ENCODE measurements at places on chromosomes 12 and 14. TPM values are rescaled to one million over a fixed set of nuclear protein-coding genes. Genes with fewer than 3 reads are reported as not detected.

ZFHX2 gene
- total RNA-seq = 6.3 TPM

DNA sequence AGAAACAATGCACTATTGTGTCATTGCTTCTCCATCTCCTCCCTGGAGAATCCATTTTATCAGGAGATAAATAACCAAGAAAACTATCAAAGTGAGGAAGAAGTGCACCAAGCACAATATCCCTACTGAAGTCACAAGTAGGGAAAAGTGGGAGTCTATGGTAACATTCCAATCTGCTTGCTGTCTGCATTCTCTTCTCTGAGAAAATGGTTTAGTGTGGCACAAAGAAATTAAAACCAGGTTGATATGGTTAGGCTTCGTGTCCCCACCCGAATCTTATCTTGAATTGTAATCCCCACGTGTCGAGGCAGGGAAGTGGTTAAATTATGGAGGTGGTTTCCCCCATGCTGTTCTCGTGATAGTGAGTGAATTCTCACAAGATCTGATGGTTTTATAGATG lies 209.7 kb downstream of the PRKD1 start:
- no peaks in the 10 kb centered on the region for H3K27me3 ChIP-seq
- H3K4me1 ChIP-seq = peaks cover 30% of the 10 kb centered on the region

HOXC4 gene
- total RNA-seq = not detected

DNA sequence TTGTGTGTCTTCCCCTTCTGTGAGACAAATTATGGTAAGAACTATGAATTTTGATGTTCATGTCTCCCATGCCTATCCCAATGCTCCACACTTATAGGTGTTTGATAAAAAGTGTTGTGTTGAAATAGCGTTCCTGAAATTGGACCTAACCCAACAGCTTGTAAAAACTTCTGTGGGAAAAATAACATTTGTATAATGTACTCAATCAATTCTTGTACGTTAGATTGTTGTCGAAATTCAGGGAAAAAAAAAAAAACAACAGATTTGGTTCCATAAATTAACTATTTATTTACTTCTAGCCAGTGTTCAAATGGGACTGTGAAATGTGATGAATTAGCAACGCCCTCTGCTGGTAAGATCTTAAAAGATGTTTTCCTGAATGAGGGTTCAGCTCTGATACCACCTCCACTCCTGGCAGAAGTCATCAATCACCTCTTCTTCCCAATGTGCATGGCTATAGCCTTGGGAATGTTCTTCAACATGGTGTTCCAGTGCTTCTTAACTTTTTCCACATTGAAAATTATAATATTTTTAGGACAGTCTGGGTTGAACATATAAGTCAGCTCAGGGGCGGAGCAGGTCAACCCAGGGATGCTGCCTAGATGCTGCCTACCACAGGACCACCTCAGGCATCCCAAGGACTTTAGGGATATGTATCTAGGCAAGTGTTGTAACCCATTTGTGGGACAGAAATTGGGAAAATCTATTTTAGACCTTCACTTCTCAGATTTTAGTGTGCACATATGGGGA lies 170.6 kb downstream of the OTOGL start:
- peak; percentile 44 for DNase-seq
- H3K27ac ChIP-seq = peak overlapping the region; percentile 69
- no peaks in the 10 kb centered on the region for H3K27me3 ChIP-seq
- H3K4me3 ChIP-seq = peak overlapping the region; percentile 44

PLBD1 gene
- not detected for total RNA-seq

DNA sequence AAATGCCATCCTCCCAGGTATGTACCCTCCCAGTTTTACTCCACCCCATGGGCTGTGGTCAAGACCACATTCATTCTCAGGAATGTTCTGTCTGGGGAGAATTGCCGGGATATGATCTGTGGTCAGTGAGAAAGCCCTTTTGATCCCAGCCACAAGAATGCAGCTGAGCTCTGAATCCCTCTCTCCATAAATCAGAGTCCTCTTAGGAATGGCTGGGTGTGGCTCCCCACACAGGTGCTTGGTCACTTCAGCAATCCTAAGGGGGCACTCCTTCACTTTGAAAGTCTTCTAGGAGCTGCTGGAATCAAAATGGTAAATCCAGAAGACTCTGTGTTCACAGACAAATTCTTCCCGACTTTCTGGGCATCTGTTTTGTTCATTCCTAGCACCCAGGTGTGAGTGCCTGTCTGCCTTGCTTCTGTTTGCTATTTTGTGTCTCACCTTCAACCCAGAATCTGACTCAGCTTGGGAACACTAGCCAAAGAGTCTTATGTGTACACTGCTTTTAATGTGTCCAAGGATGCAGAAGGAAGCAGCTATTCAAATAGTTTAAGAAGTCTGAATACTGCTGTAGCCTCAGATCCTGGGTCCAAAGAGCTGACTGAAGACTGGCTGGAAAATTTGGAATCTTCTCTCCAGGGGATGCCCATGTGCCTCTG lies 144.6 kb upstream of the CDKN3 start:
- peaks cover 51% of the 10 kb centered on the region for H3K4me1 ChIP-seq
- peak overlapping the region; percentile 6 for H3K4me3 ChIP-seq
- peak overlapping the region; percentile 27 for H3K27ac ChIP-seq
- peaks cover 8% of the 10 kb centered on the region for H3K27me3 ChIP-seq

DNA sequence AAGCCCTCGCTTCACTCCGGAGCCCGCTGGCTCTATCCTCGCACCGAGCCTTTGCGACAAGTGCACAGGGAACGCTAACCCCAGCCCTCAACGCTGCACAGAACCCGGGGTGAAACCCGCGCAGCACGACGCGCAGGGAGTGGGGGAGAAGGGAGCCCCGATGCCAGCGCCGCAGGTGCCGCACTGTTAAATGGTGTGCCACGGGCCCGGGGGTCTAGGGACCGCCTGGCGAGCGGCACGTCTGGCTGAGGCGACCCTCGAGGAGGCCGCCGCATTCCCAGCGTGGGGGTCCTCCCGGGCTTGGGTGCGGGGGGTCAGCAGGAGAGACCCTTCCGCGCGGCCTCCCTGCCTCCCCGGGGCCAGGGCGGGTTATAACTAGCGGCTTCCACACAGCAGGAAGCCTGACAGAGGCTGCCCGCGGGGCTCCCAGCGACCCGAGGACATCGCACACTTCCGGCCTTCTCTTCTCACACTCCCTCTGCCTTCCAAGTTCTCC lies 23.8 kb upstream of the LRTM2 start:
- peak overlapping the region; percentile 48 for H3K27ac ChIP-seq
- H3K4me3 ChIP-seq = peak overlapping the region; percentile 83
- no peak for DNase-seq
- peaks cover 11% of the 10 kb centered on the region for H3K4me1 ChIP-seq
- H3K27me3 ChIP-seq = peaks cover 2% of the 10 kb centered on the region
- H3K36me3 ChIP-seq = no peaks in the 10 kb centered on the region

GRCh38 chr12:4117386-4118016 lies 156.1 kb upstream of the CCND2 start:
- H3K4me1 ChIP-seq = peaks cover 21% of the 10 kb centered on the region
- no peak overlapping the region for H3K4me3 ChIP-seq
- no peak for DNase-seq

TEX52 gene
- total RNA-seq = not detected

DNA sequence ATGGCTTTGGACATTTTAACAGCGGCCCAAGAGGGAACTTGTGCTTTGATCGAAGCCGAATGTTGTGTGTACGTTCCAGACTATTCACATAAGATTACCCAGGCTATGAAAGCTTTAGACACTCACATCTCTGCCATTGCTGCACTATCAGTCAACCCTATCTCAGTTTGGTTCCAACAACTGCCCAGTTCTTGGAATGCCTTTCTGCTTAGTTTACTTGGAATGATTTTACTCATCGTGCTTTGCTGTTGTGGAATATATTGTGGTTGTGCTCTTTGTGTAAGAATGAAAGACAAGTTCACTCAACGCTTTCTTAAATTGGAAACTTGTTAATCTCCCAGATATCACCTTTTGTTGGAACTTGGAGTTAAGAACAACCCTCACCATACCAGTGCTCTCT lies 498.2 kb downstream of the GLT1D1 start:
- H3K36me3 ChIP-seq = no peaks in the 10 kb centered on the region
- H3K27ac ChIP-seq = no peak overlapping the region
- no peaks in the 10 kb centered on the region for H3K4me1 ChIP-seq
- H3K27me3 ChIP-seq = no peaks in the 10 kb centered on the region
- DNase-seq = no peak

PAPLN gene
- 2.8 TPM for total RNA-seq

CPNE8 gene
- not detected for total RNA-seq

DNA sequence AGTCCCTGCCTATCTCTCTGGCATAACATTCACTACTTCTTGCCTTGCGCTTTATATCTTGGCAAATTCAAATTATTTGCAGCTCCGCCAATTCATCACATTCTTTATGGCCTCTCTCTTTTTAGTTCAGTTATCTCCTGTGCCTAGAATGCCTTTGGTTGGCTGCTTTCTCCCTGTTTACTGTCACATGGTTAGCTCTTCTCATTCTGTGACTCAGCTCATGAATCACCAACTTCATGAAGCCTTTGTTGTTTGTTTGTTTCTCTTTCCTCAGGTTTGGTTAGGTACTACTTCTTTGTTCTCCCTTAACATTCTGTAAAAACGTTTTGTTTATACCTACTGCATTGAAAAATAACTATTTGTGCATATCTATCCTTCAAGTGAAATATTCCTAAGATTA lies 376.5 kb upstream of the GARIN6 start:
- H3K4me3 ChIP-seq = no peak overlapping the region
- no peak overlapping the region for H3K27ac ChIP-seq
- no peaks in the 10 kb centered on the region for H3K36me3 ChIP-seq
- DNase-seq = no peak
- H3K27me3 ChIP-seq = no peaks in the 10 kb centered on the region
- no peaks in the 10 kb centered on the region for H3K4me1 ChIP-seq

DNA sequence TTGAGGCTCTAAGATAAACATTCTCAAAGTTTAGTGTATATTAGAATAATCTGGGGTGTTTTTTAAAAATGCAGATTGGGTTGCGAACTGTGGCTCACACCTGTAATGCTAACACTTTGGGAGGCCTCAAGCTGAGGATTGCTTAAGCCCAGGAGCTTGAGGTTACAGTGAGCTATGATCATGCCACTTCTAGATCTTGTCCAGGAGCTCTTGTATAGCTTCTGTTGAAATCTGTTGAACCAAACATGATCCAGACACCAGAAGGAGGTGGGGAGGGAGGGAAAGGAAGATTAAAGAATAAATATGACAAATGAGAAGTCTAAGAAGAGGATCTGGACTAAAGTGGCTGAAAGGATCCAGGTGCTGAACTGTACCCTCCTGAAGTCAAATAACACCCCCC lies 14.4 kb downstream of the PDE1B start:
- peaks cover 6% of the 10 kb centered on the region for H3K4me1 ChIP-seq
- no peaks in the 10 kb centered on the region for H3K36me3 ChIP-seq
- no peak overlapping the region for H3K27ac ChIP-seq

DNA sequence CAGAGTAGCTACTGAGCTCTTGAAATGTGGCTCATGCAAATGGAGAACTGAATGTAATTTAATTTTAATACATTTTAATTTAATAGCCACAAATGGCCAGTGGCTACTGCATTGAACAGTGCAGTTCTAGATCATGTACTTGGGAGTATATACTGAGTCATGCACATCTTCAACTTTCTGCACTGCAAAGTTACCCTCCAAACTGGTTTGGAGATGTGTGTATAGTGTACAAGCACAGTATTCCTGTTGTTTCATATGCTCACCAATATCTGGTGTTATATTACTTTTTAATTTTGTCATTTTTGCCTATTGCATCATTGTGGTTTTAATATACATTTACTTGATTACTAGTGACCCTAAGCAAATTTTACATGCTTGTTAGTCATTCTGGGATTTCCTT lies 372.8 kb downstream of the NELL2 start:
- no peaks in the 10 kb centered on the region for H3K27me3 ChIP-seq
- H3K4me3 ChIP-seq = no peak overlapping the region
- no peak overlapping the region for H3K27ac ChIP-seq
- no peaks in the 10 kb centered on the region for H3K36me3 ChIP-seq
- no peaks in the 10 kb centered on the region for H3K4me1 ChIP-seq
- no peak for DNase-seq

LTB4R2 gene
- 2.3 TPM for total RNA-seq

PRB2 gene
- not detected for total RNA-seq

DNA sequence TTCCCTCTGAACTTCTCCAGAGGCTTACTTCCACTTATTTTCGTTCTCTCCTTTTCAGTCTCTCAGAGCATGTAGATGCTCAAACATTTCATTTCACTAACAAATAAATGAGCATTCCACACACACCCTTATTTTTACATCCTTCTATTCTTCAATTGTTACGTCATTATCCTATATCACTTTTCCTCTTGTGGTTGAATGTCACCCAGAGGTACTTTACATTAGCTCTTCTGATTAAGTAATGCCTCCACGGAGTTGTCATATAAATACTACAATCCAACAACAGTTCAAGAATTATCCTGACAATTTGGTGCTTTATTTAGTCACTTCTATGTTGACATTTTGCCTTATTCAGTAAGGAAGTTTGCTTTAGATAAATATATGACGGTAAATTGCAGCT lies 18.4 kb downstream of the FAR2 start:
- H3K4me1 ChIP-seq = no peaks in the 10 kb centered on the region
- H3K4me3 ChIP-seq = no peak overlapping the region
- H3K27ac ChIP-seq = no peak overlapping the region
- no peaks in the 10 kb centered on the region for H3K27me3 ChIP-seq
- no peak for DNase-seq

DNA sequence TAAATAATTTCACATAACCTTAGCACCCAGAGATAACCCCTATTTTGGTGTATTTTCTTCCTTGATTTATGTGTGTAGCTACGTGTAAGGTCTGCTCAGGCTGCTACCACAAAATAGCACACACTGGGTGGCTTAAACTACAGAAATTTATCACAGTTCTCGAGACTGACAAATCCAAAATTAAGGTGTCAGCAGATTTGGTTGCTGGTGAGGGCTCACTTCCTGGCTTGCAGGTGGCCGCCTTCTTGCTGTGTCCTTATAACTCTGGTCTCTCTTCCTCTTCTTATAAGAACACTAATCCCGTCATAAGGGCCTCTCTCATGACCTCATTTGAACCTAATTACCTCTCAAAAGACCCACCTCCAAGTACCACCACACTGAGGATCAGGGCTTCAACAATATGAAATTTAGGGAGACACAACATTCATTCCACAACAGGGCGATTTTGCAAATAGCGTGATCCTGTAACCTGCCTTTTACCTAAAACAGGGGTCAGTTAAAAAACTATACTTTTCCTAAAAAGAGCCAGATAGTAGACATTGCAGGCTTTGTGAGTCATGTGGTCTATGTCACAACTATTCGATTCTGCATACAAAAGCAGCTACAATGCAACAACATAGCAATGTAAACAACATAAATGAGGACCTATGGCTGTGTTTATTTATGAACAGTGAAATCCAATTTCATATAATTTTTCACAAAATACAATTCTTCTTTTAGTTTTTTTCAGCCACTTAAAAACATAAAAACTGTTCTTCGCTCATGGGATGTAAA lies 371.7 kb downstream of the DPF3 start:
- H3K4me3 ChIP-seq = no peak overlapping the region
- H3K27me3 ChIP-seq = no peaks in the 10 kb centered on the region
- no peak overlapping the region for H3K27ac ChIP-seq
- peaks cover 14% of the 10 kb centered on the region for H3K36me3 ChIP-seq

- H3K4me3 ChIP-seq = no peak overlapping the region
- peaks cover 50% of the 10 kb centered on the region for H3K27me3 ChIP-seq
- DNase-seq = no peak
- peaks cover 11% of the 10 kb centered on the region for H3K36me3 ChIP-seq
These were observed 975 bp upstream of the RTL1 start for GRCh38 chr14:100904307-100905087.

Measured in HFFc6 (cell line).